ENCODE measurements at places on chromosomes 7 and 10.

DNA sequence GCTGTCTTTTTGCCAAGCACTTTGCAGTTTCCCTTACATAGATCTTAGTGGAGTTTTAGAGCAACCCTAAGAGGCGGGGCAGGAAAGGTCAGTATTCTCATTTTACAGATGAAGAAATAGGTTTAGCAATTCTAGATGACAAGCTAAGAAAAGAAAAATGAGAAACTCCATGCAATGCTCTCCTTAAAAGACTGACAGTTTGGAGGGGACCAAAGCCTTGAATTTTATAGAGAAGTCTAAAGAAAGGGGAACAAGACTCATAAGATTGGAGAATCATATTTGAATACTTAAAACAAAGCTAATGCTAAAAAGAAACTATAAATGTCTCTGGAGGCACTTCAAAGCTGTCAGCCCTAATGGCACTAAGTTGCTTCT is 19.6 kb downstream of the CEP55 start:
- DNase-seq: no peak

DNA sequence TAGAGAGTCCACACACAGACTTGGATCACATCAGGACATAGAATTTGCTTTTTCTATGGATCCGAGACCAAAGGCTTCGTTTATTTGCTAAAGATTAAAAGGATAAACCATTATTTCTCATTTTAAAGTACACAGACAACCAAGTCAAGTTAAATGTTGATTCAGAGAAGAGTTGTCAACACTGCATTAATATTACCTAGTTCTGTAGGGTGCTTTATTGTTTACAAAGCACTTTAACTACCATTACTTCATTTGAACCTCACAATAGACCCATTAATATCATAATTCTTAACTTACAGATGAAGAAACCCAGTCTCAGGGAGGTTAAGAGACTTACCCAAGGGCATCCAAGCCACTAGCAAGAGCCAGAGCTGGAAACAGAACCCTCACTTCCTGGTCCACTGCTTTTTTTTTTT is 43.2 kb upstream of the GSAP start:
- DNase-seq: no peak

- DNase-seq: no peak
Measured at GRCh38 chr10:131058799-131059198, 252.7 kb downstream of the TCERG1L start.

GRCh38 chr10:63421591-63421990 is 44.2 kb downstream of the JMJD1C start:
- DNase-seq: no peak

GRCh38 chr10:117830787-117831212 is 215.9 kb downstream of the RAB11FIP2 start:
- peak; percentile 0 for DNase-seq

DNA sequence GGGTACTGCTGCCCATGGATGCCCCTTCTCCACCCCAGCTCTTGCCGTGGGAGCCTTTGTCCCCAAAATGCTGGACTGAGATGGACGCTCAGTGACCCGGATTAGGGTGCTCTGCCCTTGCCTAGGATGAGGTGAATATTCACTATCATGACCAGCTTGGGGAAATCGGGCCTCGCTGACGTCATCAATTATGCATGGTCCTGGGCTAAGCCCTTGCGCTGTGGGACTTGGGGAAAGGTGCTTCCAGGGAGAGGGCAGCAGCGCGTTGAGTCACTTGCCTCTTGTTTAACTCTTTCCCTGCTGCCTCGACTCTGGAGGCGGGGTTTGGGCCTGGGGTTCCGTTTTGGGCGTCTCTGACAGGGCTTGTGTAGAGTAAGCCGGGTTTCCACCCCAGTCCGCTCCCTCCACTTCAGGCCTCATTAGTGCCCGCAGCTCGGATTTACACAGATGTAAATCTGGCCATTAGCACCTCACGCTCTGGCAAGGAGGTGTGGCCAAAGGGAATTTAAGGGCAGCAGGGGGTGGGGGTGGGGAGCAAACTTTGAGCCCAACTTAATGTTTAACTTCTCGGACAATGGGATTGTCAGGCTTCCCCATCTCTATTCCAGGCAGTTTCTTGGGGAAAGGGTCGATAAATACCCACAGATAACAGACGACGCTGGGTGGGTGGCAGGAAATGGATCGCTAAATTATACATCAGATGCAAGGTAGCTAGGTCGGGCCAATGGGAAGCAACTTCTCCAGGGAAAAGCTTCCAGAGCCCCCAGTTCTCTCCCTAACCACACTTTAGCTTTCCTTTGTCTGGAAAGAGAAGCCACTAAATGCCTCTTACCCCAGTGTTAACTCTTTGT is 51.3 kb upstream of the TCF7L2 start:
- DNase-seq: no peak

DNA sequence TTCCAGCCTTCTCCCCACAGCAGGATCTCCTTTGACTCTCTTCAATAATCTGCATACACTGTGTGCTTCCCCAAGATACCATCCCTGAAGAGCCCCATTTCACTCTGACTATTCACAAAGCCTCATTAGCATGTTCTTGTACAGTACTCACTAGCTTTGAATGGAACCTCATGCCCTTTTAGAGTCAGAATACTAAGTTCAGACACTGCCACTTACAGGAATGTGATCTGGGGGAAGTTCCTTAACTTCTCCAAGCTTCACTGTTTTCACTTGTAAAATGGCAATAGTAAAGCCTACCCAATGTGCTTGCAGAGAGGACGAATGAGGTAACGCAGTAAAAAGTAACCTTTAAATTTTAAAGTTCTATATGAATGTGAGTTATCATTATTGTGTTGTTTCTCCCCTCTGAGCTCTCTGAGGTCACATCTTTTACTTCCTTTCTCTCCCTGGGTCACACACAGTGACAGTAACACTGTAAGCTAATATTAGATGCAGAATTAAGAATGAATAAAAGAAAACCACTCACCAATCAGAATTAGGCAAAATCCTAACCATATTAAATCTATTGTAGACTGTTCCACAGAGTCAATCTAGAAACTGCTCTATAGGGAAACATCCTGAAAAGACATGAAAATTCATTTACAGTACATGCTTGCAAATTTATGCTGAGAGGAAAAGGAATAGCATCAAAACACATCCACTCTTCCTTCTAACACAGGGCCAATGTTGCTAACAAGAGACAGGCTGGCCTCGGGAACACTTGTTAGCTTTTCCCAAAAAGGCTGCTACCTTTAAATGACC is 64.2 kb upstream of the IL6 start:
- no peak for DNase-seq
